ENCODE measurements at places on chromosomes 2 and 18.
A peak's percentile ranks its signal among the peaks of the same experiment; 100 is the strongest.

DNA sequence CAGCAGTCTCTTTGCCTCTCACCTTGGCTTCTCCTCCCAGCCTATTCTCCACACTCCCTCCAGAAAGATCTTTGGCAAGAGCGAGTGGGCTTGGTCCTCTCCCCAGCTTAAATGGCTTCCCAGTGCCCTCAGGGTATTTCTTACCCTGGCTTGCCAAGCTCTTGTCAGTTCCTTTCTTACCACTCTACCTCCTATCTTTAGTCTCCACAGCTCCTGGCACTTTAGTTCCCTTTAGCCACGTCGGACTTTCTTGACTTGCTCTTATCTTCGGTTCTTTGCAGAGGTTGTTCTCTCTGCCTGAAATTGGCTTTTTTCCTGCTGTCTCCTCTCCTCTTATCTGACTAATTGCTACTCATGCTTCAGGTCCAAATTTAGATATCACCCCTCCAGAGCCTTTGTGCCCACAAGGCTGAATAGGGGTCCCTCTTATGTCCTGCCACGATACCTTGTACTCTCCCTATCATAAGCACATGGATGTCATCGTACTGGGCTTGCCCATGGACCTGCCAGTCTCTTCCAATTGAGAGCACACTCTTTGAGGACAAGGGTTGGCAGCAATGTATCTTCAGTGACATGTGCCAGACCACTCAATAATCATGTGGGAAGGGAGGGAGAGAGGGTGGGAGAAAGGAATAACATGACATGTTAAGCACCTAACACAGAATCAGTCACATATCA is 131.7 kb upstream of the CTAGE1 start:
- DNase-seq, result no peak

GRCh38 chr2:42618116-42618515 is 49.7 kb downstream of the MTA3 start:
- DNase-seq, result no peak

DNA sequence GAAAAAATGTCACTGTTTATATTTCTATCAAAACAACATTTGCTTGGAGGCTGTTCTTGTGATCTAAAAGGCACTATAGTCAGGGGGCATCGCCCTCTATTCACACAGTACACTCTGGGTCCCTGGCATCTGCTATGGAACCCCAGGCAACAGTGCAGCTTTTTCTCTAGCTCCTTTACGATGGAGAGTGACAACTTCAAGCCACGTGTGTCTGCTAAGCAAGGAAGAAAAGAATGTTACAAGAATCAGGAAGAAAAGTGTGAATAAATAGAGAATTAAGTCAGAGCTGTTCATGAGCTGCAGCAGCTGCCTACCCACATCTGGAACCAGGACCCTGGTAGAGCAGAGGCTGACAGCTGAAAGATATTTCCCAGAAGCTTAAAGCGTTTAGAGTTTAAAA is 11.2 kb downstream of the RND3 start:
- no peak for DNase-seq

GRCh38 chr18:27668158-27668557 is 483.1 kb upstream of the CHST9 start:
- no peak for DNase-seq

- no peak for DNase-seq
Observed at GRCh38 chr2:36427790-36428243, 72.2 kb downstream of the CRIM1 start.

DNA sequence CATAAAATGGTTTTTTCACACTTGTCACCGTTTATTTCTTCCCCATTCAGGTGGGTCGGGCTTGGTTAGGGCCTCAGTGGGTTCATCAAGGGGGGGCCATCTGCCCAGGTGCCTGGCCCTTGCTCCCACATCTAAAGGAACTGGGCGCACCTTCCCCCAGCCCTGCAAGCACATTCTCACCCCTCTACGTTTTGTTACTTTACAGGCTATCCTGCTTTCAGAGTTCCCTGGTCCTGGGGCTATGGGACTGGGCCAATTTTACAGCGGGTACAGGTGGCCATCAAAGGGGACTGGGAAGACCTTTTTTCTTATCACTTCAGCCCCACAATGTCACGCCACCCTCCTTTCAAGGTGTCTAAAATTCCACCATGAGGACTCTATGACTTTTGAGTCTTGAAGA is 71.8 kb upstream of the HAAO start:
- DNase-seq, result no peak

- DNase-seq, result peak; percentile 63
Observed at GRCh38 chr18:61502472-61502871, 169.2 kb downstream of the CDH20 start.

GRCh38 chr2:236505648-236506047 is 64.0 kb upstream of the ACKR3 start:
- no peak for DNase-seq

DNA sequence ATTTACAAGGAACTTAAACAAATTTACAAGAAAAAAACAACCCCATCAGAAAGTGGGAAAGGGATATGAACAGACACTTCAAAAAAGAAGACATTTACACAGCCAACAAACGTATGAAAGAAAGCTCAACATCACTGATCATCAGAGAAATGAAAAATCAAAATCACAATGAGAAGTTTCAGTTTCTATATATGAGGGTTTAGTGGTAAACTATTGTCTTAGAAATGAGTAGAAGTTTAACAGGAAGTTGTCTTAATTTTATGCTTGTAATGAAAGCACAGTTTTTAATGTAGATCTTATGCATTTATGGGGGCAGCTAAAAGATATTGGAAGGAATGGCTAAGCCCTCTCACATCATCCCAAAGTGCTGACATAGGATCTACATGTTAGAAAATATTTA is 325.4 kb downstream of the ERBB4 start:
- no peak for DNase-seq

- DNase-seq, result no peak
Observed at GRCh38 chr18:56448751-56449150, 189.6 kb downstream of the TXNL1 start.

GRCh38 chr18:39806525-39806924 is 2148.5 kb upstream of the PIK3C3 start:
- DNase-seq, result peak; percentile 28

- DNase-seq, result no peak
Observed at GRCh38 chr2:212770240-212770639, 231.6 kb upstream of the ERBB4 start.

GRCh38 chr18:210733-211132 is 52.4 kb downstream of the USP14 start:
- no peak for DNase-seq

GRCh38 chr18:3061581-3062312 is 48.8 kb upstream of the LPIN2 start:
- DNase-seq, result no peak

DNA sequence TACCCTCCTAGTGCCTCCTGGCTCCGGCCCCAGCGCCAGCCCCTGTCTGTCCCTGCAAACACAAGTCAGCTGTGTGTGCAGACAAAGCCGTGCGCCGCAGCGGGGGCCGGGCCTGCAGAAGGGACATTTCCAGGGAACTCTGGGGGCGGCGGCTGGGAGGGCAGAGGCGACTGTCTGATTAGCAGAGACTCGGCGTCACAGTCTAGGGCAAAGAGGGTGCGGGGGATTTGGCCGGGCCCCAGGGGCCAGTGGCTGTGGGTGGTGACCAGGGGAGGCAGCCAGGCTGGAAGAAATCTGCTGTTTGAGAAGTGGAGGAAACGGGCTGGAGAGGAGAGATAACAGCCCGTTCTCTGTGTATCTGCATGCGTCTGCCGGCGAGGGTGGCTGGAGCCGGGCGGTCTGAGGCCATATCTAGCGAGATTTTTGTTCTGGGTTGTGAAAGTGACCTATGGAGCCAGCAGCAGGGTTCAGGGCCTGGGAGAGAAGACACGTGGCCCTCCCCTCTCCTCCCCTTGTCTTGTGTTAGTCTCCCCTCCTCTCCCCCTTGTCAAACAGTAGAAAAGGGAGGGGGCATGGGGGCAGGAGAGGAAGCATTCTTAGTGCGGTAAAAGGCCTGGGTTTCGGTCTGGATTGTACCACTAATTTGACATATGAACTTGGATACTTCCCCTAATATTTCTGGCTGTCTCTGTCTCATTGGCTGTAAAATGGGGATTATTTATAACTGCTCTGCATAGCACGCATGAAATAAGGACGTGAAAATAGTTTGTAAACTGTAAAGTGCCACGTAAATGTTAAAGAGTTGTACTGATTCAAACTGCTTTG is 169.4 kb downstream of the SMAD7 start:
- DNase-seq, result peak; percentile 8

- DNase-seq, result no peak
Observed at GRCh38 chr2:3741396-3741795, 38.0 kb downstream of the DCDC2C start.

DNA sequence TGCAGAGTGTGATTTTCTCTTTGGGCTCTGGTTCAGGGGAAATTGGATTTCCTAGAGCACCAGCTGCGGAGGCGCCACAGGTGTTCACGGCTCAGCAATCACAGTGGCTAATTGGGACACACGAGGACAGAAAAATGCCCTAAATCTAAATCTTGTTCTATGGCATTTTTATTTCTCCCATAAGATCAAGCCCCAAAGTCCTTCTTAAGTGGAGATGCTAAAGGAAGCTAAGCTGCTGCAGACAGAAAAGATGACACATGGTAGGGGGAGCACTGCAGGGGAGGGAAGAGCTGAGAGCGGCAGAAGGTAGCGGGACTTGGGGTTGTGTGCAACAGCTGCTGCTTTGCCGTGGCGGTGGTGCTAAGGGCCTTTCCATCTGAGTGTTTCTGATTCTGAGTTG is 280.6 kb downstream of the MYT1L start:
- no peak for DNase-seq

- no peak for DNase-seq
Observed at GRCh38 chr2:136798766-136799165, 33.4 kb downstream of the THSD7B start.

- no peak for DNase-seq
Observed at GRCh38 chr2:237872178-237872887, 12.9 kb downstream of the RAMP1 start.

DNA sequence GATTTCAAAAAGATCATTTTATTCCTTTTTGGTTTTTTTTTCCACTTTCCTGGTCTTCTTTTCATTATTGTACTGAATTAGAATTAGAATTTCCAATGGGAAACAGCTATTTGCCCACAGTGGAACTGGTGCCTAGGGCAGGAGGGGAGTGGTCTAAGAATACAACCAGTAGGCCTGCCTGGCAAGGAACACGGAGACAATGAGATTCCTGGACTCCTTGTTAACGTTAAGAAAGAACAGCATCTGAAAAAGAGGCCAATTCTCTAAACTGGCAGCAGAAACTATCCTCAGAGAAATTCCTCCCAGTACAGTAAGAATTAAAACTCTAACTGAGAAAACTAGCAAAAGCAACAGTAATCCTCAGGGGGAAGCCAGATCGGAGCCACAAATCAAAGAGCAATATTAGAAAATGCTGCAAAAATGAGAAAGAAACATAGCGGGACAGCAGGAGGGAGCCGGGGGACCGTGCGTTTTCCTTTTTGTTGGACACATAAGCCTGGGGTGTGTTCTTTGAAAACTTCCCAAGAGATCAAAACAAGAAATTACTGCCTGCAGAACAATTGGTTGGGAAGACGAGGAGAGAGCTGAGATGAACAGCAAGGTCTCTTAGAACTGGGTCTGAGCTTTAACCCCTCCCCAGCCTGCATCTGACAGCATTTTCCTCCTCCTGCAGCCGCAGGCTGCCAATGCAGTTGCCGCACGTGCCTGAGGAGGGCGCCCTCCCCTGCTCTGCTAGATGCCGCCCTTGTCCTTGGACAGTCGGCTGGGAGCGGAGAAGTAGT is 776.0 kb downstream of the TSN start:
- DNase-seq, result no peak

GRCh38 chr18:532018-532417 is 31.5 kb upstream of the COLEC12 start:
- DNase-seq, result no peak

GRCh38 chr2:168037778-168038177 is 209.6 kb downstream of the STK39 start:
- DNase-seq, result no peak

DNA sequence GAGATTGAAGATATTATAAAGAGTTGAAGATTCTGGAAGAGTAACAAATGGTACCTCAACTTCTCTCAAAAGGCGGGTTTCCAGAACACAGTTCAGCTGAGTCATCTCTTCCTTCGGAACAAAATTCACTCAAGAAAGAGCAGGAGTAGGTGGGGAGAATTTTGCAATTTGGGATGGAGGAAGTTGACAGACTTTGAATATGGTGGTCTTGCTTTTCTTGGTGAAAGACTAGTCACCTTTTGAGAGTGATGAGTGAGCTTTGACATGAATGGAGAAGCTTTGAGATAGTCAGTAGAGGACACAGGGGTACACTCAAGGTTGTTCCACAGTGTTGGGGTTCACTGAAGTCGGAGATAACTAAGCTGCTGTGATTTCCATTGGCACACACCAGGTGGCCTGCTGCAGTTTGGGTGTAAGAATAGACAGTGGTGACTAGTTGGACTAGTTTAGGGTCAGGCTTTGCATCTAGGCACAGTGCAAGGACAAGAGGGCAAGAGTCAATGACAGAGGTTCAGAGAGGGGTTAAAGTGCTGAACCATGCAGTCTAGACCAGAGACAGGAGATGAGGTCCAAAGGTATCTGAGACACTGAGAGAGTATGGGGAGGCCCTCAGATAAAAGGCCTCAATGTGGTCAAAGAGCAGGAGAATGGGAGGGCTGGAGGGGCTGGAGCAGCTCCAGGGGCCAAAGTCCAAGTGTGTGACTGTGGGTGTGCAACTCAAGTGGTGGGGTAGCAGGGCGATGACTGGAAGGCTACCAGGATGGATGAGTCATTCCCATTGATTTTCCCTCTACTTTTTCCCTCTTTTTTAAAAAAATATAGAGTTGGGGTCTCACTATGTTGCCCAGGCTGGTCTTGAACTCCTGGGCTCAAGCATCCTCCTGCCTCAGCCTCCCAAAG is 7.7 kb downstream of the CCL20 start:
- DNase-seq, result no peak

DNA sequence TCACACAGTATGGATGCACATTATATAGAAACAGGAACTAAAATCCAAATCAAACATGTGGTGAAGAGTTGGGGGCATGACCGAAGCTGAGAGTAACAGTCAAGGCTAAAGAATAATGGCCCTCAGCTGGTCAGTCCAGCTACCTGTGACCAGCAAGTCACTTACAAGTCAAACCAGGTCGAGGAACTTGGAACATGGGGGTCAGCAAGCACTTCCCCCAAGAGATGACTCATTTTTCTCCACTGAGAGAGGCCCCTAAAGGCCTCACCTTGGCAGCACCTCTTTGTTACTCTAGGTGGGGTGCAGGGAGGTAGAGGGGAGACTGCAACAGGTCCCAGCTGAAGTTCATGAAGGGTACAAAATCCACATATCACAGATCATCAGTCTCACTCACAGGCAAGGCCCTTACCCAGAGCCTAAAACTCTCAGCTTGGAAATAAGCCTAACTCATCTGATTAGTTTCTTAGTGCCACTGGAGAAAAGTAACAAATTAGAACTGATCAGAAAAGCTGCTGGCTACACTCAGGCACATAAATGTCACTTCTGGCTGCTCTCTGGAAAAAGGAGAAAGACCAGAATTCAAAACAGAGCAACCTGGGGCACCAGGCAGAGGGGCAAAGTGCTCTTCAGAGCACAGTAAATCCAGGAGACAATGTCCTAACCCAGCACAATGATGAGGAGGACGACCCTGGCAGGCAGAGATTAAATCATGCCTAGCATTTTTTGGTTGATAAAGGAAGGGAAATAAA is 4.0 kb downstream of the SDC1 start:
- DNase-seq, result no peak

- no peak for DNase-seq
Observed at GRCh38 chr2:176727696-176728095, 458.5 kb downstream of the MTX2 start.

Measured in NCI-H2081 (cell line).